NB4 (cell line): ENCODE measurements at places on chromosomes 5 and 9.

GRCh38 chr5:82719368-82719767 is 357.8 kb downstream of the TMEM167A start:
- peak; percentile 9 for DNase-seq

GRCh38 chr5:66694036-66694435 is 97.8 kb downstream of the MAST4 start:
- DNase-seq, result no peak

DNA sequence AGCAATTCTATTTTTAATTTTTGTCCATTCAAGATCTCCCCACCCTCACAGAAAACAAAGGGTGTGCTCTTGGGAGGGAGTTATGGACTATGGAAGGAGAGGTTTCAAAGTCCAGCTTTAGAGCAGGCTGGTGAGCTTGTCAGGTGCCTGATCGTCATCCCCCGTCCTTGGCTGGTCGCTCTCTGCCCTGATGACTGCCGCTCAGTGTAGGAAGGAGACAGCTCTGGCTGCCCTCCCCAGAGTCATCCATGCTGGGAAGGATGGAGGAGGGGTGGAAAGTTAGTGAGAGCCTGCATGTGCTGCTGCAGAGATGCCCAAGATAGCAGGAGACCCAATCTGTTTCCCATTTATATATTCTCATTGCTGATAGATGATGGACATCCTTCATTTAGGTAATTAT is 96.6 kb downstream of the NLN start:
- no peak for DNase-seq

- DNase-seq, result no peak
These were observed 27.3 kb upstream of the RNU6ATAC start for GRCh38 chr9:134191455-134192209.

DNA sequence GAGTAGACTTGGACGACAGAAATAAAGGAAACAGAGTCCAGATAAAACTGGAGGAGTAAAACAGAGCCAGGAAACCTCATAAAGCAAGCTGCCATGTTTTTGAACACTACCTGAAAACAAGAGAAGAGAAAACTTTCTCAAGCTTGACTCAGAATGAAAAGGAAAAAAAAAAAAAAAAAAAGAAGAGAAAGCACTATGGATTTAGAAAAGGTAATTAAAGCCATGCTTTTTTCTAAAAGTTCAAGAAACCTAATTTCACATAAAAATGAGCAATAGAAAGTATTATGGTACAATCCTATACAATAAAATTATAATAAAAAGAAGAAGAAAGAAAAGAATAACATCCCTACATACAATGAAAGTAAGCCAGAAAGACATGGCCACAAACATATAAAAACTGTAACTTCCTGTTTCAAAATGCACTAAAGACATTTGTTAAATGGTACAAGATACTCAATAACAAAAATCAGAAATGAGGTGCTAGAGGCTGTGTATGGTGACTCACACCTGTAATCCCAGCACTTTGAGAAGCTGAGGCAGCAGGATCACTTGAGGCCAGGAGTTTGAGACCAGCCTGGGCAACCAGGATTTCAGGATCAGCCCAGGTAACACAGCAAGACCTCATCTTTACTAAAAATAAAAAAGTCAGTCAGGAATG is 129.5 kb downstream of the SIL1 start:
- DNase-seq, result peak; percentile 10

DNA sequence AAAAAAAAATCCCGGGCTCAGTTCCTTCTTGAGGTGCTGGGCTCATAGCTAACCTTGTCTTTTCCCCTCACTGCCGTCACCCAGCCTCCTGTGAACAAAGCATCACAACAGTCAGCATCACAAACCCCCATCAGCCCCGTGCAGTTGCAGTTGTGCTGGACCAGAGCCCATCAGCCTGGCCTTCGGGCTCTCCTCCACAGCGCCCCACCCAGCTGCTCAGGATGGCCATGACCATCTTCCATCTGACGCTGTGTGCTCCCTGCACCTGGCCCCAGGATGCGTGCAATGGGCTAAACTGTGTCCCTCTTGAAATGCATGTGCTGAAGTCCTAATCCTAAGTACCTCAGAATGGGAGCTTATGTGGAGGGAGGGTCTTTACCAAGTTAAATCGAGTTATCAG is 48.1 kb downstream of the NSUN2 start:
- DNase-seq, result no peak

GRCh38 chr5:36654564-36654963 is 48.2 kb downstream of the SLC1A3 start:
- DNase-seq, result no peak

GRCh38 chr9:136995772-136996311 is 526 bp downstream of the CLIC3 start:
- no peak for DNase-seq

GRCh38 chr5:78574131-78574673 is 74.4 kb downstream of the LHFPL2 start:
- peak; percentile 84 for DNase-seq

- no peak for DNase-seq
These were observed 1639.6 kb upstream of the ACO1 start for GRCh38 chr9:30744871-30745270.

DNA sequence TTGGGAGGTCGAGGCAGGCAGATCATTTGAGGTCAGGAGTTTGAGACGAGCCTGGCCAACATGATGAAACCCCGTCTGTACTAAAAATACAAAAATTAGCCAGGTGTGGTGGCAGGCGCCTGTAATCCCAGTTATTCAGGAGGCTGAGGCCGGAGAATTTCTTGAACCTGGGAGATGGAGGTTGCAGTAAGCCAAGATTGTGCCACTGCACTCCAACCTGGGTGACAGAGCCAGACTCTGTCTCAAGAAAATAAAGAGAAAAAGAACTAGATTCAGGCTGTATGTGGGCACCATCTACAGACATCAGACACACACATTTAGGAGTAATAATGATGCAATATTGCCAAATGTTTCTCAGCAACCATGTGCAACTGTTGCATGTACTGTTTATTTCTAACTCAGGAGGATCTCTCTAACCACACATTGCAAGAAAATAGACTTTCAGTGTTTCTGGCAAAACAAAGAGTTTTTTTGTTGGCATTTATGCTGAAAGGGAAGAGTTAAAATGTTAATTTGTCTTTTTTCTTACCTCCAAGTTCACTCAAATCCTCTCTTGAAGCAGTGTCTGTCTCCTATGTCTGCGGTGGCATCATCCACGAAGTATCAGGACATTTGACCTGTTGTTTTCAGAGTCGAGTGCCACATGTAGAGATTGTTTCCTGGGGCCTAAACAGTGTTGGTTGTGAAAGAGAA is 5.1 kb upstream of the ORM1 start:
- DNase-seq, result peak; percentile 67

DNA sequence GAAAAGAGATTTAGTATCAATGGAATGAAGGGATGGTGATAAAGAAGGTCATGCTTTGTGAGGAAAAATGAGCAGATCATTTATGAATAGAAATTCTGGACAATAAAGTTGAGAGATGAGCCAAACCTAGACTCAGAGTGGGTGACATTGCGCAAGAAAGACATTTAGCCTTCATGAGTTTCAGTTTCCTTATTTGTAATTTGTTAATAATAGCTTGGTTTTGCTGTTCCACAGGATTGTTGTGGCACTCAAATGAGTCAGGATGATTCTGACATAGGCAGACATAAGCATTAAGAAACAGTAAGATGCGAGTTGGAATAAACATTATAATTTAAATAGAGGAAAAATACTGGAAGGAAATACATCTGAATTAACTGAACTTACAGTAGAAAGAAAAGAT is 34.8 kb downstream of the ITGA2 start:
- DNase-seq, result peak; percentile 14

GRCh38 chr5:157561110-157561509 is 14.5 kb downstream of the ADAM19 start:
- DNase-seq, result no peak

- DNase-seq, result no peak
These were observed 18.7 kb upstream of the NEURL1B start for GRCh38 chr5:172622091-172623046.

DNA sequence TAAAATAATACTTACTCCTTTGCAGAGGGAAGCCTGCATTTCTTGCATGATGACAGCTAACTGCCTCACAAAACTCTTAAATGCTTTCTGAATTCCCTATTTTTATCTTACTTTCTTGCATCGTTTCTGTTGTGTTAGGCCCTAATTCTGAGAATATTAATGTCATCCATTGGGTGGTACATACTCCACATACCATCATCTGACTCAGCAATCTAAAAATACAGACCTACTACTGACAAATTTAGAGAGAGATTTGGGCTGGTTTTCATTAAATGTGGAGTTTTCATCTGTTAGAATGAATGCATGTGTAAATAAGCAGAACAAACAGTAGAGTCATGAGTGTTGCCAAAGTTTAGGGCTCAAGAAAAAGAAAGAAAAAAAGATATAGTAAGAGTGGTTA is 26.5 kb upstream of the KCNN2 start:
- no peak for DNase-seq

- DNase-seq, result no peak
These were observed 130.6 kb downstream of the KCNIP1 start for GRCh38 chr5:170634256-170634990.

DNA sequence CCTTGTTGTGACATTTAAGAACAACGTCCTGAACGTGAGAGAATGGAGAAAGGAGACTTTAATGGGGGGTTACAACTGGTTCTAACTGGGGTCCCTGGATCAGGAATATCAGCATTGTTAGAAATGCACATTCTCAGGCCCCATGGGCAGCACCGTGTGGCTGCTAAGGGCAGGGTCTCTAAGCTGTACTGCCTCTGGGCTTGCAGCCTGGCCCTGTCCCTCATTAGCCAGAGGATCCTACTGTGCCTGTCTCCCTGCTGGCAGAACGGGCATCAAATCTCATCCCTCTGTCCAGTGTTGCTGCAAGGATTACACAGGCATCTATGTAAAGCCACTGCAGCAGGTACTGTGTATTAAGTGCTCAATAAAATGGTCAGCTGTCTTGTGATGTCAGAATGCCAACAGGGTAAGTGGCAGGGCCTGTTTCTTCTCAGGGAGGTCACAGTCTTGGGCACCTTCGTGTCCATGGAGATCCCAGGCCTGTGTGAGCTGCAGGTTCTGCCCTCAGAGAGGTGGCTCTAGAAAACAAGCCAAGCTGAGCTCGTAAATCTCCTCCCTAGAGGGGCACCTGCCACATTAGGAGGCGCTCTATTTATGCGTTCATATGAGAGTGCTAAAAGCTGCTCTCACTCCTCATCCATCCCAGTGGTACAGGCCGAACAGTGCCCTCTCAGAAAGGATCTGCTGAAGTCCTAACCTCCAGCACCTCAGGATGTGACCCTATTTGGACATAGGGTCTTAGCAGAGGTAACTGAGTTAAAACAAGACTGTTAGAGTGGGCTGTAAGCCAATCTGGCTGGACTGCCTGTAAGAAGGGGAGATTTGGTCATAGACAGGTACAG is 210.5 kb downstream of the GADD45G start:
- no peak for DNase-seq

GRCh38 chr9:69594180-69594579 is 78.0 kb downstream of the APBA1 start:
- DNase-seq, result no peak

- DNase-seq, result no peak
These were observed 209.4 kb upstream of the IL12B start for GRCh38 chr5:159539678-159540077.

DNA sequence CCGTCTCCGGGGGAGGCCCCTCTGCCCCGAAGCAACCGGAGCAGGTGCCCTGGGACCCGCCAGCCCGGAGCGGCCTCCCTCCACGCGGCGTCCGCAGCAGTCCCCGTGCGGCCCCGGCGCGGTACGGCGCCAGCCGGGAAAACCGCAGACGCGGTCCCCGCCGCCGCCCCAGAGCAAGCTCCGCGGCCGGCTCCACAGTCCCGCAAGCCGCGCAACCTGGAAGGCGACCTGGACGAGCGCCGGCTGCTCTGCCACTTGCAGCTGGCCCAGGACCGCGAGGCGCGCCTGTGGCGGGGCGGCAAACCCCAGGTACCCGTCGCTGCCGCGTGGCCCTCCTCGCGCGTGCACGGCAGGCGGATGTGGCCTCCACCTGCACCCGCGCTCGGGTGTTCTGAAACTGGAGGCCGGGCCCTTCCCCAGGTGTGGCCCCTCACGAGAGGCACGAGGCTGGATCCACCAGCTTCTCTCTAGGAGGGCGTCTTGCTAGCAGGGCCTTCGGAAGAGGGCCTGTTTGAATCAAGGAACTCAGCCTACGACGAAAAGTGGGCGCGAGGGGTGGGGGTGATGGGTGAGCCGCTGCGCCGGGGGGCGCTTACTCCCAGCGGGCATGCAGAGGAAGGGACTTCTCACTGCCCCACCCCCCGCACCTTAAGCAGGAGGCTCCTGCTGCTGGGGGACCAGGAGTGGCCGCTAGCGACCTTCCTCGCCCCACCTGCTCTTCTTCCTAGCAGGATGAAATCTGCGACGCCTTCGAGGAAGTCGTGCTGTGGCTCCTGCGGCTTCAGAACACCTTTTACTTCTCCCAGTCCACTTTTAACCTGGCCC is 602 bp downstream of the CCNI2 start:
- no peak for DNase-seq

DNA sequence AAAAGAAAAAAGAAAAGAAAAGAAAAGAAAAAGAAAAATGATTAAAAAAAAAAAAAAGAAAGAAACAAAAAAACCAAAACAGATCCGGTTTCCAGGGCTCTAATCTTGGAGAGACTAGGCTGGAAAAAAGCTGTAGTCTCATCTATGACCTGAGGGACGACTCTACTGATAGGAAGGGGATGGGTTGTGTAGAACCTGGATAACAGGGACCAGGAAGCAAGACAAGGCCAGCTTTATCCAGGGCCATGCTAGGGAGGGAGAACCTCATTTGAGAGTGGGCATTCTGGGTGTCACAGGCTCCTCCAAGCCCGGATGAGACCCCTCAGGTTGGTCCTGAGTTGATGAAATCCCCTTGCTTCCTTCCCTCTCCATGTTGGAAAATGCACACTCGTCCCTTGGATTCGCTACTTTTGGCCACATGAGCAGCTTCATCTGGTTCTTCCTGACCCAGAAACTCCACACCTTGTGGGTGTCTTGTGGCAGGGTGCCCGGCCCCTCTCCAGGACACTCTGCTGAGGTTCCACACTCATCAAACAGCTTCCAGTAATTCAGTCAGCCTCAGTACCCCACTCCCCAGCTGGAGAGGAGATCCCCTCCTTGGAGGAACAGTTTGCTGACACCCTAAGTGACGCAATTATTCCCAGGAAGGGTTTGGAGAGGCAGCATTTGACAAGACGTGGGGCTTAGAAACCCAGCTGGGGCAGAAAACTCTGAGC is 71.1 kb upstream of the LHFPL2 start:
- no peak for DNase-seq

DNA sequence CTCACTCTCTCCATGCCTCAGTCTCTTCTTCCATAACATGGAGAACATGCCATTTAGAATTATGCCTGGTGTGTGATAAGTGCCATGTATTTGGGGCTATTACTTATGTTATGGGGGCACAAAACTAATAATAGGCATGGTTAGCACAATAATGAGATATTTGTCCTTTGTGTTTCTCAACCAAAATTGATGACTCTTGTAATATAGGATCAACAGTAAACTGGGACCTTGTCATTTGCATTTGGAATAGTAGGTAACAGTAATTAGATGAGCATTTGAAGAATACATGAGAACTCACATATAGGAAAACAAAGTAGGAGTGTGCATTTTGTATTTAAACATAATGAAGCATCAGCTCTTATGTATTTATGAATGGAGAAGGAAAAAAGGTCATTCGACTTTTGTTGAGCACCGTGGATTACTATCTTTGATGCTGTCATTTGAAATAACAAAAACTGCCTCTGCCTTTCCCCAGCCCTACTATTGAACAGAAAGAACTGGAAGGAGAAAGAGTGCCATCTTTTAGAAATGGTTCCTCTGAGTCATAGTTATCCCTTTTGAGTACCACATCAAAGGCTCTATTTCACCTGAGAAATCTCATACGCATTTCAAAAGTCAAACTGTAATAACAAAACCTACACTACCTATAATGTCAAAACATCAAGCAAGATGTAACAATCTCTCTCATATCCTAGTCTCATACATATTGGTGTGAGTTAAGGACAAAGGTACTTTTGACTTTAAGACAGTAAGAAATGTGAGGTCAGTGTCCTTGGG is 655.2 kb downstream of the PDE4D start:
- DNase-seq, result no peak
